Activated T-helper 2 cell treated with anti-CD3 and anti-CD28 coated beads, Interferon-gamma antibody, Interleukin-2, Interleukin-4, amounts not matched to agents 10 μg/mL and 5 μg/mL and 100 μg/mL, durations not matched to agents 14 hours and 24 hours and 36 hours (primary cell): ENCODE measurements at places on chromosomes 2 and 18. TPM values are rescaled to one million over a fixed set of nuclear protein-coding genes. Genes with fewer than 3 reads are reported as not detected.

The KIAA2012 gene
- not detected in 2 replicates for total RNA-seq

The GNAL gene
- 0.14 and 0.52 TPM in 2 replicates for total RNA-seq

The DSG4 gene
- total RNA-seq: not detected in 2 replicates

The TMEM182 gene
- total RNA-seq: 3.2 and 4.1 TPM in 2 replicates

The DCAF17 gene
- total RNA-seq: 22.6 and 23.7 TPM in 2 replicates

The POTEI gene
- not detected in 2 replicates for total RNA-seq
